GM23338 (cell line): ENCODE measurements at places on chromosomes 13 and 19. TPM values are rescaled to one million over a fixed set of nuclear protein-coding genes. Genes with fewer than 3 reads are reported as not detected.
A peak's percentile ranks its signal among the peaks of the same experiment; 100 is the strongest.

DNA sequence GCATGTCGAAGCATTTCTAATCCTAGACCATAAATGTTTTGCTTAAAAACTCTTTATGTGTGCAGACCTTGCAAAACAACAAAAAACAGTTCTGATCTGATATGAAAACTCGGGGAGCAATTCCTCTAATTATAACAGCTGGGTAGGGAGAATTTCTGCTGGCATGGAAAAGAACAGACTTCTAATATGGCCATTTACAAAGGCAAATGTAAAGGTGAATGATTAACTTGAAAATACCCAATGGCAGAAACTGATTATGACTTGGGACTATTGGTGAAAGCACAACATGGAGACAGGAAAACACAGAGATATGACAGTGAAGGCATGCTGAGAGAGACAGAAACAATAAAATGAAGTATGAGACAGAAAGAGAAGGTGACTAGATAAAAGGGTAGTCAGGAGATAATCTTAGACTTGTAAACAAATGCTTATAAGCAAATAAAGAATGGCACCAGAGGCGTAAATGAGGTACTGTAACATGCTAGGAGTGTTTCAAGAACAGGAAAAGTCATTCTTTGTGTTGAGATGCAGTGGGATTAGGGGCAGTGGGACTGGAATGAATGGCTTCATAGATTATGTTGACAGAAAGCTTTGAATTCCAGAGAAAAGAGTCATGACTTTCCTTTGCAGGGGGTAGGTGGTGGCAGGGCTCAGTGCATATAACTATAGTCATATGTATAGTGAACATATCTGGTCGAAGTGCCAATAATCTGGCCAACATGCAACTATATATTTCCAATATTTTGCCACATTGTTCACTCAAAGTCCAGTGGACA lies 393.0 kb downstream of the ITGBL1 start:
- DNase-seq: no peak

- DNase-seq: no peak
Observed at GRCh38 chr19:36838784-36839324, 667 bp upstream of the ZNF790 start.

DNA sequence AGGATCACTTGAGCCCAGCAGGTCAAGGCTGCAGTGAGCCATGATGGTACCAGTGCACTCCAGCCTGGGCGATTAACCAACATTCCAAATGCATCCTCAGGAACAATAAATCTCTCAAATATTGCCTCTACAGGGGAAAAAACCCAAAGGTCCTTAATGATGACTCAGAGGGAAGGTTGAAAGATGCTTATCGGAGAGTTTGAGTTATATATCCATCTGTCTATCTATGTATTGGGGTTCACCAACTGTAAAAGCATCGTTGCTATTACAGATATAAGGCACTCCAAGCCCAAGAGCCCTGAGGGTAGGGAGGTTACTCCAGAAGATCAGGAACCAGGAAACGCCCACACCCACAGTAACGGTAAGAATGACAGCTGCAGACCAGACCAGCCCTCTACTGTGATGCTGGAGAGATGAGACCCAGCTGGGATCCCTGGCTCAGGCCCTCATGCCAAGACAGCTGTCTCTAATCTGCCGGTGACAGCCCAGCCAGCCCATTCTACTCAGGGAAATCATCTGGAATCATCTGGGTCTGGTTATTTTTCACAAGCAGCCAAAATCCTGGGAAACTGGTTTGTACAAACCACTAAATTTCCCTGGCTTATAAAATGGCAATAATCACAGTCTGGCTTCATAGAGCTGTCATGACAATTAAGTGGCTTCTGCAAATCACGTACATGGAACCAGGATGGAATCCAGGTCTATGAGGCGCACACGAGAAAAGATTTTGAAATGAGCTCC lies 23.8 kb downstream of the TEX101 start:
- DNase-seq: no peak

GRCh38 chr19:2819540-2820111 lies at the start of gene ZNF554:
Gene ZNF554 (plus strand): TSS chr19:2819868. CDS start chr19:2820072, 204 bp downstream.
- peak; percentile 98 for DNase-seq

GRCh38 chr19:56405062-56405461 lies 930 bp downstream of the ZNF583 start:
- DNase-seq: no peak

GRCh38 chr19:35905178-35905727 lies 2.8 kb downstream of the TYROBP start:
- DNase-seq: no peak

GRCh38 chr13:76889254-76889653 lies 3.0 kb upstream of the KCTD12 start:
- DNase-seq: no peak

DNA sequence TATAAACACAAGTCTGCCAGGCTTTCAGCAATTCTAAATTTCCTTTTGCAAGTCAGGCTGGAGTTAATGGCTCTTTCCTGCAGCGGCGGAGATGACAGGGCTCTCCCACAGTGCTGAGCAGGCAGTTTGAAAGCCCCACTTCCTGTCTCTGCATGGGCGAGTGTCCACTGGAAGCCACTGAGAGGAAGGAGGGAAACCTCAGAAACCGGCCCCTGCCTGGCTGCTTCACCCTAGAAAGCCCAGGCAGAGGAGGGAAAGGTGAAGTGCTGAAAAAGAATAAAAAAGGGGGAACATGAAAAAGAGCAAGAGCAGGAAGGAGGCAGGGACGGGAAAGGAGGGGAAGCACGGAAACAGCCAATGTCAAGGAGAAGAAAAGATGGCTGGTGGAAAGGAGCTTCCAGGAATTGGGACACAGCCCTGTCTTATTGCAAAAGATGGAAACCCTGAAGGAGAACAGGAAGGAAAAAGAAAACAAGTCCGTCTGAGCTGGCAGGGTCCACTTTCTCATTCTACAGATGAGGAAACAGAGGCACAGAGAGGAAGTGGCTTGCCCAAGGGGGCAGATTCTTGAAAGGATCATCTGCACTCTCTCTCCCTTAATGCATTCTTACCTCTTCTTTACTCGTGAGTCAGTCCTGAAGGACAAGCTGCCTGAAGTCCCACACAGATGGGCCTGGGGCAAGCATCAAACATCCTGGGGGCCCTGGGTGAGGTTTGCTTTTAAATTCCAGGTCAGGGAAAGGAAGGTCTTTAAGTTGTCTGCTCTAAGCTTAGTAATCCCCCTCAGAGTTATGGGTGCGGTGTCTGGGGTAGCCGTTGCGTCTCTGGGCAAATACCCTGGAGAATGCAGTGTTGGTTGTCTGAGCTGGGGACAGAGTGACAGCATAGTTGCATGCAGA lies 38.8 kb upstream of the ALOX5AP start:
- DNase-seq: peak; percentile 25

GRCh38 chr19:4967738-4968461 lies 1.0 kb upstream of the KDM4B start:
- DNase-seq: no peak

- peak; percentile 6 for DNase-seq
Observed at GRCh38 chr19:58096884-58097283, 1.1 kb downstream of the ZSCAN18 start.

GRCh38 chr13:39943711-39944110 lies 288.2 kb downstream of the COG6 start:
- no peak for DNase-seq

- DNase-seq: no peak
Observed at GRCh38 chr13:22937953-22938352, 242.8 kb upstream of the SGCG start.

DNA sequence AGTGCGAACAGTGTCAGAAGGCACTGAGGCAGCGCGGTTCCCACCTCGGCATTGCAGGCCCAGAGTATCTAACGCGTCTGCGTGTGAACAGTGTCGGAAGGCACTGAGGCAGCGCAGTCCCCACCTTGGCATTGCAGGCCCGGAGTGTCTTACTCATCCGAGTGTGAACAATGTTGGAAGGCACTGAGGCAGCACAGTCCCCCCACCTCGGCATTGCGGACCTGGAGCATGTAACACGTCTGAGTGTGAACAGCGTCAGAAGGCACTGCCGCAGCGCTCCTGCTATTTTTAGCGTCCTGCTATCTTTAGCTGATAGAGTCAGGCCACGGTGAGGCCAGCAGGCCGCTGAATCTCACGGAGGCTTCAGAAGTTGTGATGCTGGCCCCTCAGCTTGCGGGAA lies 39.6 kb downstream of the ATP11A start:
- DNase-seq: no peak

DNA sequence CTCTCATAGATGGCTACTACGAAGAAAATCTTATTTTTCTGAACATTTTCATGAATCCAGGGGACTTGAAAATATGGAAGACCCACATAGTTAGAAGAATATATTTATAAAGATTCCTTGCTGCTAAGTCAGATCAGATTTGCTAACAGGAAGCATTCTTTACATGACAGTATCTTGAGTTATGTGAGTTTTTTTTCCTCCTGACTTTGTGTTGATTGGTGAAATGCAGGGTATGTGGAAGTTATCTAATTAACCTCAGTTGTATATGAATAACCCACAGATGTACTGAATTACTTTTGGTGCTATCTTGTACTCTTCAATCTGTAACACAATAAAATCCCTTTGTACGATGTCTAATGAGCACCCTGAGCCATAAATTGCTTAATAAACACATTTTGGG lies 53.8 kb downstream of the ESD start:
- DNase-seq: no peak

- no peak for DNase-seq
Observed at GRCh38 chr19:6750062-6750461, 10.6 kb downstream of the TRIP10 start.

DNA sequence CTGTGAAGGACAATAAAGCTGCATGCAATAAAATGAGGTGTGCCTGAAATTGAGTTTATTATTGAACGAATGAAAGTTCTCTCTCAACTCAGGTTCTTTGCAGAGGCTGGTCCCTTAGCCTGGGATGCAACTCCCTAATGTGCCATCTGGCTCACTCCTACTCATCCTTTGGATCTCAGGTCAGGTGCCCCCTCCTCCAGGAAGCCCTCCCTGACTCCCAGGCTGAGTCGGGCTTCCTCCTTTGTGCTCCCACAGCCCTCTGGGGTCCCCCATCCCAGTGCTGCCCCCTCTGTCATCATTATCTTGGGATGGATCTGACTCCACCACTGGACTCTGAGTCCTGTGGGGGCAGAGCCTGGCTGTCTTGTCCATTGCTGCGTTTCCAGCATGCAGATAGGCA lies 2.7 kb upstream of the IRGC start:
- DNase-seq: no peak

- no peak for DNase-seq
Observed at GRCh38 chr19:52948025-52948770, 14.5 kb downstream of the ZNF816 start.

- no peak for DNase-seq
Observed at GRCh38 chr19:31145007-31145406, 204.2 kb downstream of the TSHZ3 start.

DNA sequence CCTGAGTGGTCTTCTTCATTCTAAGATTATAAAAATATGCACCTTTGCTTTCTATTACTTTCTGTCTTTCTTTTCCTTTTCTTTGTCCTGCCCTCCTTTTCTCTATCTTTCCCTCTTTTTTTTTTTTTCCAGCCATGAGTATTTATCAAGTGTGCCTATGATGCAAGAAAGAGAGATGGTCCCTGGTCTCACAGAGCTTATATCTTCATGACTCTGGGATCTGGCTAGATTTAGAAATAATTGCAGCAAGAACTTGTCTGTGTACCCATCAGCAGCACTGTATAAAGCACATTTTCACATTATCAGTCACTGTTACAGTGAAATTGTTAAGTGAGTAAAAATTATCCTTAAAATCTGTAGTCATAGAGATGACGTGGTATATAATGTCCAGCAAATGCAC lies 31.6 kb upstream of the GAS6 start:
- DNase-seq: no peak

DNA sequence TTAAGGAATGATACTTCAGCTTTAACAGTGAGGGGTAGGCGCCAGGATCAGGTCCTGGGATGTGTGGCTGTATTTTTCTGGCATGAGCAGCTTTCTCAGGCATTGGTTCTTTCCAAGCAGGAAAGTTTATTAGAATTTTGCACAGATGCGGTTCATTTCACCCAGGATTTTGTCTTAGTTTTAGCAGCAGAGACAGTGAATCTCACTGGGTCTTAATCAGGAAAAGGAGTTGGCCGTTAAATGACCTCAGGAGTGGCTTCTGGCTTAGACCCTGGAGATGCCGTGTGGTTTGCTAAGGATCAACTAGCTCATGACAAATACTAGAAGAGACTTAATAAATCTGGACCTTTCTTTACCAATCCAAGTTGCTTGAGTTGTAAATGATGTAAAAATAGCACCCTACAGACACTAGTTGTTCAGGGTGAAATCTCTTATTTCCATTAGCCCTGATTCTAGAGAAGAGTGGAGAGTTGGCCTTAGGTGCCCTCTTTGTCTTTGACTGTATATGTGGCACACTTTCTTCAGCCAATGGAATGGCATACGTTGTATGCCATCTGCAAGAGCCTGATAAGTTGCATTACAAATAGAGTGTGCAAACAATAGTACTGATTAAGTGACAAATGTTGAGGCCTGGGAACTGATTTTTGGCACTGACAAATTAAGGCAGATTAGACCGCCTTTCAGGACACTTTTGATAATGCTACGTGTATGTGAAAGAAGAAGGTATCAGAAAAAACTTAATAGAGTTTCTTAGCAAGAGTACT lies 34.0 kb downstream of the LRCH1 start:
- DNase-seq: no peak

- no peak for DNase-seq
Observed at GRCh38 chr13:29993716-29994488, 143.5 kb upstream of the UBL3 start.

DNA sequence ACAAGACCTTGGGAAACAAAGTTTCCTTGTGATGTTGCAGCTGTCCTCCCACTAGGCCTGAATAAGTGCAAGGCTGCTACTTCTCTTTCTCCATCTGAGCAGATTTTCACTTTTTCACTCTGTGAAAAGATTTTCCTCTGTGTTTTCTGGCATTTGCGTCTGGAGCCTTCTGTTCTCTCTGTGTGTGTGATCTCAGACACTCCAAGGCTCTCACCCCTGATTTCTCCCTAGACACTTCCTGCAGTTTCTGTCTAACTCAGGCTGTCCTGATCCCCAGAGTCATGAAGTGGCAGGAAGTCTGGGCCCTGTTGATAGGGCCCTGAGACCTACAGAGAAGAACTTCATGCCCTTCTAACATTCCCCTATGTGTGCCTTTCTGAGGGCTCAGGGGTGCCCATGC lies 37.2 kb downstream of the SIGLEC7 start:
- no peak for DNase-seq

DNA sequence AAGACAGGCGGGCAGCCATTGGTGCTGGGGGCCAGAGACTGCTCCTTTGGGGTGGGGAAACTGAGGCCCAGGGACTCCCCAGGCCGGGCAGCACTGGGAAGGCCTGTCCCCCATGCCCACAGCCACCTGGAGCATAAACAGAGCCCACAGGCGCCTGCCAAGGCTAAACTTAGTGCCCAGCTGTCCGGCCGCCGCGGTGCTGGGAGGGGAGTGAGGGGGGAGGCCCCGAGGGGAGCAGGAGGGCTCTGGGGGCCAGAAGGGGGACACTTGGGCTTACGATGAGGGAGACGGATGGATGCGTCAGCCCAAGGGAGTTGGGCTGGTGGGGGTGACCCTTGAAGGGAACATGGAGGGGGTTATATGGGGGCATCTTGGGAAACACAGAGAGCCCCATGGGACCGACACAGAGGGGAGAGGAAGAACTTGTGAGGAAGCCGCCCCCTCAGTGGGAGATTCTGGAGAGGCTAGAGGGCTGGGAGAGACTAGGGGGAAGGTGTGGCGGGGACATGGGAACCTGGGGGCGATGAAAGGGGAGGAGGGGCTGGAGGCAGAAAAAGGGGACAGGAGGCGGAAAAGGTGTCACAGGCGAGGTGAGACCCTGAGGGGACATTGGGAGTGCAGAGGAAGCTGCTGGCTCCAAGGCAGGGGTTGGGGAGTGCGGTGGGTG lies 2.2 kb downstream of the CERS1 start:
- DNase-seq: no peak

Gene ITM2B
- 307 and 318 TPM in 2 replicates for polyA plus RNA-seq

Gene PLK5
- polyA plus RNA-seq: 0.97 and 1.4 TPM in 2 replicates

Gene WDR88
- not detected in 2 replicates for polyA plus RNA-seq

Gene ZNF8
- 4.3 and 4.7 TPM in 2 replicates for polyA plus RNA-seq

Gene C5AR2
- polyA plus RNA-seq: not detected in 2 replicates

Gene FXYD3
- 0.81 and 0.89 TPM in 2 replicates for polyA plus RNA-seq
